ENCODE measurements at places on chromosomes 3 and 15.

GRCh38 chr15:41774062-41774881 is at the start of gene MAPKBP1:
Gene MAPKBP1 (plus strand): TSS chr15:41774484. CDS start chr15:41775276, 792 bp downstream.
- peak; percentile 98 for DNase-seq

DNA sequence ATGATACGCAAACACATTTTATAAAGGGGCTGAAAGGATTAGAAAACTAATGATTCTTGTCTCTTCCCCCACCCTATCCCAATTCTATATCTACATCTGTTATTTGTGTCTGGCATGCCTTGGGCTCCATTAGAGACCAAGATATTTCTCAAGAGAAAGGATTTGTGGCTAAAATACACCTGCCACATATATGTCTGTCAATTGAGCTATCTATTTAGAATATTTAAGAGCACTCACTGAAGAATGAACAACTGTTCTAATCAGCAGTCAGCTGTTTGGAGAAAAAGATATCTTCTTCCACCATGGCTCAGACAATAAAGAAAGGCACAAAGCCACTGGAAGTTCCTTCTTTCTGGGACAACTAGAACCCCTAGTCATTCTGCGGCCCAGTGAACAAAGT is 61.7 kb upstream of the LRRN1 start:
- no peak for DNase-seq

- no peak for DNase-seq
Observed at GRCh38 chr3:188067932-188068331, 86.0 kb upstream of the LPP start.

DNA sequence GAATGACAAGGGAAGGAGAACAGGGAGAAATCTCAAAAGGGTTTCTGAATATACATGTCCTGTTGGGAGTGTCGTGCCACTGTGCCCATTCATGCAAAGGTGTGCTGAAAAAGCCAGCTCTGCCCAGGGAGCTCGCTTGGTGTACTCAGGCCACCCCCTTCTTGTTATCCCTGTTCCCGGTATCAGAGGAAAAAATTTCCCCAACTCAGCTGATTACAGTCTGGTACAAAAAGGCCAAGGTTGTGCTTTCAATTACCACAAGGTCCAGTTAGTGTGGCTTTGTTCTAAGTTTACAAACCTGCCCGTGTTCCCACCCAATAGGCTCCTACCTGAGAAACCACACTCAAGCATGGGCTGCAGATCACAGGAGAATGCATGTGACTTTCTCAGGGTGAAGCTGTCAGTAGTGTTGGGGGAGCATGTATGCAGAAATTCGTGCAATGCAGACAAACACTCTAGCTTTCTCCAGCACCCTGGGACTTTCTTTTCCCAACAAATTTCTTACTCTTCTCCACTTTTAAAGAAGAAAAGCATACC is 648.5 kb downstream of the NR2F2 start:
- no peak for DNase-seq

GRCh38 chr3:197189623-197190022 is 108.8 kb downstream of the DLG1 start:
- no peak for DNase-seq

DNA sequence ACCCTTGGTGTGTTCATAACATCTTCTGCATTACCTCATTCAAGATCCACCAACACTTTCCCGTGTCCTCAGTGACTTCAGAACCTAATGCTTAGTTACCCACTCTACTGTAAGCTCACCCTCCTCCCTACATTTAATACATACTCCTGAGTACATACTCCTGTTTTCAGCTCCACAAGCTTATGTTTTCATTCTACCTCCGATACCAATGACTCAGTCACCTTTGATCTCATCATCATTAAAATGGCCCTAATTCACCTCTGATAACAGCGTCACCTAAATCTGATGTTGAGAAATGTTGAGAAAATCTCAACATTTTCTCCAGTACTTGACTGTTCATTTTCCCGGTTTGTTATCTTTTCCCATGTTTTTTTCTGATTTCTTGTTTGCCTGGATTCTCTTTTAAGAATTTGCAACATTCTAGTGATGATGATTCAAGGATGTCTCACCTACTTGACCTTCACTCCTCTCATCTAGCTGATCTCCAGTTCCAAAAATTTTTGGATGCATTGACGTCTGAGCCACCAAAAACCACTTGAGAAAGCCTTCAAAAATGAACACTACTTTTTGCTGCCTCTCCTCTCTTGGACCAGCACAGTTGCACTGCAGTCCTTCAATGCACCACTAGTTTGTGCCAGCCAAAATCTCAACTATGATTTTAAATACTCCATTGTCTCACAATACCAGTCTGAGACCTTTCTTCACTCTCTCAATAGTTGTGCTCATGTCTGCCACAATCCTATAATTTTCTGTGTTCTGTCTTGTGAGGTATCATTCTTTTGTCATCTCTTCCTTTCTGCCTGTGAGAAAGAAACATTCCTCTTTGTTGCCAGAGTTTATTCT is 220.7 kb upstream of the SEMA6D start:
- DNase-seq: no peak

GRCh38 chr3:144879701-144880100 is 908.1 kb downstream of the DIPK2A start:
- no peak for DNase-seq

DNA sequence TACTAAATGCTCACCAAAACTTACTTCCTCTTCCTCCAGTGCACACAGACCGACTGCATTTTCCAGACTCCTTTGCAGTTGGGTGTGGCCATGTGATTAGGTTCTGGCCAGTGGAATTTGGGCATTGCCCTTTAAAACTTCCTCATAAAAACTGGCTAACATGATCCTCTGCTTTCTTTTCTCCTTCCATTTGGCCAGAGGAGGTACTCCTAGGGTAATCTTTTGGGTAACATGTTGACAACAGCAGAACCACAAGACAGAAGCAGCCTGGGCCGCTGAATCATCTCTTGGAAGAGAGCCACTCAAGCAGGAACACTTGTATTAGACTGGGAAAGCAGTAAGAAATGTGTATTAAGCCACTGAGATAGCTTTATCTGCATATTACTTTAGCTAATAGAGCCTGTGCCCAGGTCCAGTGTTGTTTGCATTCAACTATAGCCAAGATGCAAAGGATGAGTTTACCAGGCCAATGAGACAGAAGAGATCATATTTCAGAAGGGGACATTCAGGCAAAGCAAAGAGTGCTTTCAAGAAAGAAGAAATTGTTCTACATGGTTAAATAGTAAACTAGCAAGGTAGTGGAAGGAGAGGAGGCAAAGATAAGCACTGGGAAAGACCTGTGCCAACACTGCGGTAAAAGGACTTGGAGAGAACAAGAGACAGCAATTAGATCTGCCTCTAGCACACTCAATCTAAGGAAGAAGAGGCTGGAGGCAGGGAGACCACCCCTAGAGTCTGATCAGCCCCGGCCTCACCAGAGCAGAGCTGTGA is 79.8 kb downstream of the PLCH1 start:
- no peak for DNase-seq

GRCh38 chr3:196774848-196775422 is 35.3 kb downstream of the PAK2 start:
- DNase-seq: no peak

Data from activated CD4-positive, CD25-positive, alpha-beta regulatory T cell treated with anti-CD3 and anti-CD28 coated beads, Interleukin-2, amount 50 U/mL, for 72 hours (primary cell).